ENCODE measurements at places on chromosomes 3 and 15. TPM values are rescaled to one million over a fixed set of nuclear protein-coding genes. Genes with fewer than 3 reads are reported as not detected.

ARPP21 gene
- not detected for total RNA-seq

SLITRK3 gene
- 0.04 TPM for total RNA-seq

GPR176 gene
- total RNA-seq: 43.6 TPM

CCDC66 gene
- 13.2 TPM for total RNA-seq

KLHL6 gene
- 0.33 TPM for total RNA-seq

NEIL1 gene
- 14.7 TPM for total RNA-seq

PGBD4 gene
- 0.69 TPM for total RNA-seq

ARPIN gene
- 2.1 TPM for total RNA-seq

SCAANT1 gene
- total RNA-seq: not detected

FRMD5 gene
- 2.4 TPM for total RNA-seq

ZNF860 gene
- 1.5 TPM for total RNA-seq

ANKRD63 gene
- 0.45 TPM for total RNA-seq

CFAP161 gene
- not detected for total RNA-seq

IGF2BP2 gene
- total RNA-seq: 122 TPM

Data from H7 (cell line).